NCI-H1105 treated with DMSO at 0.1 percent for 48 hours (cell line): ENCODE measurements at places on chromosomes 5 and 9.

- no peak for DNase-seq
Observed at GRCh38 chr5:136032564-136032963, 3.8 kb downstream of the TGFBI start.

DNA sequence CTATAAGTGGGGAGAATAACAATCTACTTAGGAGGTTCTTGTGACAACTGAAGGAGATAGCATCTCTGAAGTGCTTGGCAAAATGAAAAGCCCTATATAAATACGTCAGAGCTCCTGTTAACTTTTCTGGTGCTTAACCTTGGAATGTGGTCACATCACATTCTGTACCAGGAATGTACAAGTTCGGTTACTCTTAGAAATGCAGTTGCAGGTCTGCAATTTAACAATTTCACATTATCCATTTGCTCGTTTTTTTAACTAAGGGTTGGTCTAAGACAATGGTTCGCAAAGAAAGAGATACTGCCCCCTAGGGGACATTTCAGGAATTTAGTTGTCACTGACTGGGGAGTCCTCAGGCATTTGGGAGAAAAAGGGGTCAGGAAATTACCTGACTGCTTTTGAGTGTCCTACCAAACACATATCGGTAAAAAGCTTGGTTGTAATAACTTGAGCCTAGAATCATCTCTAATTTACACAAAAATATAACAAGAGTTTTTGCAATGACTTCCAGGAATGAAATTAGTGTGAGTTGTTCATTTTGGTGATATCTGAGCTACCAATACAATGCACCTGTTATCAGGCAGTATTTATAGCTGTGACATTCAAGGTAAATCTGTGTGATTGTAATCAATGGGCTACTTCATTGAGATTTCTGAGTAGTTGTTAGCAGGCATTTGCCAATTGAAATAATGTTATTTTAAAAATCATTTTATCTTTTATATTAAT is 5.4 kb upstream of the HBEGF start:
- peak; percentile 33 for DNase-seq

GRCh38 chr5:53291528-53291927 is 182.0 kb upstream of the MOCS2 start:
- no peak for DNase-seq

DNA sequence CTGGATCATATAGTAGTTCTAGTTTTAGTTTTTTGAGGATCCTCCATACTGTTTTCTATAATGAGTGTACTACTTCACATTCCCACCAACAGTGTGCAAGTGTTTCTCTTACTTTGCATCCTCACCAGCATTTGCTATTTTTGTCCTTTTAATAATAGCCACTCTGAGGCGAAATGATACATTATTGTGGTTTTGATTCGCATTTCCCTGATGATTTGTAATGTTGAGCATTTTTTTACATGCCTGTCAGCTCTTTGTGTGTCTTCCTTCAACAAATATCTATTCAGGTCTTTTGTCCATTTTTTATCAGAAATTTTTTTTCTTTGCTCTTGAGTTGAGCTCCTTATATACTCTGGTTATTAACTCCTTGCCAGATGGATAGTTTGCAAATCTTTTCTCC is 114.0 kb downstream of the ADAMTSL1 start:
- DNase-seq = no peak

DNA sequence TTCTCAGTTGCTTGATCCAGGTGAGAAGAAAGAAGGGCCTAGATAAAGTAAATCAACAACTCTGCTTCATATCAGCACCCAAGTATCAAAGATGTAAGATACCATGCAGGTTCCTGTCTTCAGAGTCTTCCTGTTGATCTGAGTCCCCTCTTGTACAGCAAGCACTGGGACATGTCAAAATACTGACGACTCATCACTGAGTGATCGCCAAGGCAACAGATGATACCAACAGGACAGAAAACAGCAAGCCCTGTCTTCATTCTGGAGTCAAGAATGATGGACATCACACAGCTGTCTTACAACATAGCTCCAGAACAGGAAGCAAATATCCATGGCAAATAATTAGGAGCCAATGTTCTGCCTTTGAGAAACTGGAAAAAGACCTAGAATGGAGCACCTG is 83.7 kb downstream of the TARS1 start:
- no peak for DNase-seq

DNA sequence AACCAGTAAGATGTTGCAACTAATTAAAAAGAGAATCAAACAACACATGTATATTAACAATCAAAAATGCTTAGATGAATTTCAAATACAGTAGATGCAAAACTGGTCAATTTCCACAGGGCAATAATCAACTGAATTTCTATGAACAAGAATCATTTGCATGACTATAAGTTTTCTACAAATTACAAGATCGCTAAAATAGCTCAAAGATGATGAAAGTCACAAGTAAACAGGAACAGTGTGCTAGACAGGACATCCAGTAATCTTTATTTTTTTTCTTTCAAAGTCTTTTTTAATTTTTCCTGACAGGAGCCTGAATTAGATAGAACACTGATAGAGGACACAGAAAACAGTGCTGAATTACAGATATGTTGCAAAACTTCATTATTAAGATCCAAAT is 608.2 kb upstream of the DAB2 start:
- DNase-seq = no peak

DNA sequence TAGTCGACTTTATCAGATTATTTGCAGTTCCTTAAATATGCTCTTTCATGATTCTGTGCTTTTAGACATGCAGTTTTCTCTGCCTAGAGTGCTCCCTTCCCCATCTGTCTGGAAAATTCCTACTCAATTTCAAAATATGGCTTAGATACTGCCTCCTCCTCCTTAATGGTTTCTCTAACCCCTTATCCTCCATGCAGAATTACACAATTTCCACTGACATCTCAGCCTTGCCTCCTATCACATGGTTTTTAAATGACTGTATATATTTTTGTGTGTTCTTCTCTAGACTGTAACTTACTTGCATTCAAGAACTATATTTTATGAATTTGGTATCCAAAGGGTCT is 85.2 kb downstream of the SLC44A1 start:
- DNase-seq = no peak

- DNase-seq = no peak
Observed at GRCh38 chr9:32941701-32942100, 59.7 kb downstream of the APTX start.

DNA sequence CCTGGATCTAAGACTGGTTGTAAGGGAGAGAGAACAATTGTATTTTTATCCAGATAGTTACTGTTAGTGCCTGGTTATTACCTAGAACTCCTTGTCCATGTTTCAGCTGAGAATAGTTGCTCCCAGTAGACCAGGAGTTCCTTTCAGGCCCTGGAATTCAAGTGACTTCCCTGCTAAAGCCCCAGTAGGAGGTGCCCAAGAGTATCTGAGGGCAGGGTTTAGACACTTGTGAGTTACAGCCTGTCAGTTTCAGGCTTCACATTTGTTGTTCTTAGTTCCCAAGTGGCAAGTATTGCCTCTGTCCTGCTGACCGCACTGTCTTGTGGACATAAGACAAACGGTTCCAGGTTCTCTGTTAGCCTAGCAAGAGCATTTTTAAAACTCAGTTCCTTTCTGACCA is 743.9 kb upstream of the SEMA6A start:
- DNase-seq = no peak

DNA sequence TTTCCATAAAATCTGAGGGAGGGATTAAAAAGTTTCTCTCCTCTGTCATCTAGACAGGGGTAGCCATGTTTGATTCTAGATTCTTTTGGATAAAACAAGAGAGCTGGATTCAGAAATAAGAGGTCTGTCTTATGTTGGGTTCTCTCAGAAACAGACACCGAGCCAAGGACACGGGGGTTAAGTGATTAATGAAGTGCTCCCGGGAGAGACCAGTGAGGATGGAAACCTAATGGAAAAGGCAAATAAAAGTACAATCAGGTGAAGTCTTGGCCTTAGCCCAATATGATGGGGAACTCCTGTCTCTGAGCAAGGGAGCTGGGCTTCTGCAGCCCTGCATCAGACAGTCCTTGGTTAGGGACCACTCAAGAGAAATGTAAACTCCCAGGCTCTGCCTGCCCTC is 308.8 kb upstream of the PANK3 start:
- DNase-seq = no peak

- no peak for DNase-seq
Observed at GRCh38 chr9:19481971-19482404, 73.2 kb downstream of the ACER2 start.

DNA sequence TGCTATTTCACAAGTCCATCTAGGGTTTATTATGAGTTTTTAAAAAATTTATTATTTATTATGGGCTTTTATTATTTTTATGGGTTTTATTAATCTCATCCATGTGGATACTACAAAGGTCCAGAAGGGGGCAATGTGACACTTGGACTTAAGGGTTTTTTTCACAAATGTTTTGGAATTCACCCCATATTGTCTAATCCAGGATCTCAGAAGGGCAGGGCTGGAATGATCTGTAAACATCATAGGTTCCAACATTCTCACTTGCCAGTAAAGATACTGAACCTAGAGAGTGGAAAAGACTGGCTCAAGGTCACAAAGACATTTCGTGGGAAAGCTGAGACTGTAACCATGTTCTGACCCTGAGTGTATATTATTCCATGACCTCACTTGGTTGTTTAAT is 35.6 kb downstream of the NIM1K start:
- DNase-seq = peak; percentile 9

- no peak for DNase-seq
Observed at GRCh38 chr5:24742334-24742733, 97.6 kb upstream of the CDH10 start.

- no peak for DNase-seq
Observed at GRCh38 chr5:120769312-120769872, 305.3 kb downstream of the PRR16 start.

GRCh38 chr5:140302786-140303639 is at the start of gene PFDN1:
PFDN1 (minus strand) TSS chr5:140303101; CDS start chr5:140303073, 28 bp downstream.
- DNase-seq = peak; percentile 87

DNA sequence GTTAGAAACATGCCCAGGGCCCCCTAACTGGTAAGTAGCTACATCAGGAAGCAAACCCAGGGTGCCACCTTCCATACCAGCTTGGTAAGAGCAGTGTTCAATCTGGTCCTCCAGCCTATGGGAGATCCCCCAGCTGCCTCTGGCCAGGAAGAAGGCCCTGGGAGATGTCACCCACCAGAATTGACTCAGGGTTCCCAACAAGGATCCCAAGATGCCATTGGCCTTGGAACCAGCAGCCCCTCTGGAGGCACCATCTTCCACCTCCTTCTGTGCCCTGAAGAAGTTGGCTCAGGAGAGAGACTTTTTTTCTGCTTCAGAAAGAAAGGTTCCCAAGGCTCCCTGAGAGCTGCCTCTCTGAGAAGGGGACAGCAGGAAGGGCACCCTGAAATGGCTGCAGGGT is 56.6 kb upstream of the IL17B start:
- DNase-seq = no peak

DNA sequence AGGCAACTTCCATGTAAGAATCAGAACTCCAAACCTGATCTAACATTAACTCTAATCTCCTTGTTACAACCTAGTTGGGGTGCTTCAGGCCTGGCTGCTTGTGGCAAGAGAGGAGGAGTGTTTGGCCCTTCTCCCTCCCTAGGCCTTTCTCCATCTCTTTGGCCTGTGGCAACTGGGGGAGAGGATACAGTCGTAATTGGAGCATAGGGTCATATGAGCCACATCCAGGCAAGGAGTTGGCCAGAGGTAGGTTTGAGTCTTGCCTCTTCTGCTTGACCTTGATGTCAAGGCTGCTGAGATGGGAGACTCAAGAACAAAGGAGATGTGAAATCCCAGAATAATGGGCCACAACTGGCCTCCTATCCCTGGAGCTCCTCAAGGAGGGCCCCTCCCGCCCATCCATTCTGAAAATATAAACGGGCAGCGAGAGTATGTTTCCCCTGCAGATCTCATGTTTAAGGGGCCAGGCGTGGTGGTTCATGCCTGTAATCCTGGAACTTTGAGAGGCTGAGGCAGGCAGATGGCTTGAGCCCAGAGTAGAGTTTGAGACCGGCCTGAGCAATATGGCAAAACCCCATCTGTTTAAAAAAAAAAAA is 59.3 kb upstream of the ANGPTL2 start:
- no peak for DNase-seq

GRCh38 chr5:78151594-78152271 is 142.8 kb downstream of the AP3B1 start:
- DNase-seq = no peak

- no peak for DNase-seq
Observed at GRCh38 chr5:1725641-1726468, 73.8 kb downstream of the MRPL36 start.

GRCh38 chr9:79115176-79115575 is 456.6 kb upstream of the TLE4 start:
- no peak for DNase-seq

DNA sequence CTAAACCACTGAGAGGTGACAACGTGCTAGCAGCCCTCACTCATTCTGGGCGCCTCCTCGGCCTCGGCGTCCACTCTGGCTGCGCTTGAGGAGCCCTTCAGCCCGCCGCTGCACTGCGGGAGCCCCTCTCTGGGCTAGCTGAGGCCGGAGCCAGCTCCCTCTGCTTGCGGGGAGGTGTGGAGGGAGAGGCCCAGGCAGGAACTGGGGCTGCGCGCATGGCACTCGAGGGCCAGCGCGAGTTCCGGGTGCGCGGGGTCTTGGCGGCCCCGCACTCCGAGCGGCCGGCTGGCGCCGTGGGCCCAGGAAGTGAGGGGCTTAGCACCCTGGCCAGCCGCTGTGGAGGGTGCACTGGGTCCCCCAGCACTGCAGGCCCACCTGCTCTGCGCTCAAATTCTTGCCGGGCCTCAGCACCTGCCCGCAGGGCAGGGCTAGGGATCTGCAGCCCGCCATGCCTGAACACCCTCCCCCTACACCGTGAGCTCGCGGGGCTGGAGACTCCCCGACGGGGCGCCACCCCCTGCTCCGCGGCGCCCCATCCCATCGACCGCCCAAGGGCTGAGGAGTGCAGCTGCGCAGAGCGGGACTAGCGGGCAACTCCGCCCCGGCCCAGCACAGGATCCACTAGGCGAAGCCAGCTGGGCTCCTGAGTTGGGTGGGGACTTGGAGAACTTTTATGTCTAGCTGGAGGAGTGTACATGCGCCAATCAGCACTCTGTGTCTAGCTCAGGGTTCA is 11.8 kb upstream of the UBE2D2 start:
- no peak for DNase-seq

- DNase-seq = no peak
Observed at GRCh38 chr9:108545436-108545835, 310.4 kb downstream of the ACTL7B start.

DNA sequence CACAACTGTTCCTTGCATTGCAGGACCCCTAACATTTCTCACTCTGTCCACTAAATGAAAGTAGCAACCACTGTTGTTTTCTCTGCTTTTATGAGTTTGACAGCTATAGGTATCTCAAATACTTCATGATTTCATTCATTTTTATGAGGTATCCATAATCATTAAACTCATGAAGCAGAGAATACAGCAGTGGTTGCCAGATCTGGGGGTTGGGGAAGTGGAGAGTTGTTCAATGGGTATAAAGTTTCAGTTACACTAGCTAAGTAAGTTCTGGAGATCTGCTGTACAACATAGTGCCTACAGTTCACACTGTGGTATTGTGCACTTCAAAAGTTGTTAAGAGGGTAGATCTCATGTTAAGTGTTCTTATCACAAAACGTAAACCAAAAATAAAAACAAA is 23.4 kb upstream of the CAMK4 start:
- DNase-seq = no peak

DNA sequence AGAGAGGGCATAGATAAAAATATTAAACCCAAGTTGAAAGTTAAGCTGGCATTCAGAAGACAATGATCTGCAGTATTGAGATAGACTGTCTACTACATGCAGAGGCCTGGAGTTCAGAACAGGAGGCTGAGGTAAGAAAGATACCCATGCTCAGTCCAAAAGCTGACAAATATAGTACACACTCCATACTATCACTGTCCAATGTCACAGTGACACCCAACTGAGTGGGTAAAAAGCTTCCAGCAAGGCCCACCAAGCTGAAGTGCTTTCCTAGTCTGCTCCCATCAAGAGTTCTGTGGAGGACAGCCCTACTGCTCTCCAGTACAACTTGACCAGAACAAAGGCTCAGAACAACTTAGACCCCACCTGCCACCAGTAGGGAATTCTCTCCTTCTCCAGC is 124.9 kb downstream of the SLC12A2 start:
- no peak for DNase-seq
